ENCODE measurements at places on chromosomes 5 and 9.
A peak's percentile ranks its signal among the peaks of the same experiment; 100 is the strongest.

GRCh38 chr5:98308960-98309359 is 464.5 kb upstream of the RGMB start:
- DNase-seq, result no peak

- DNase-seq, result no peak
Observed at GRCh38 chr5:109611505-109611904, 78.2 kb upstream of the MAN2A1 start.

DNA sequence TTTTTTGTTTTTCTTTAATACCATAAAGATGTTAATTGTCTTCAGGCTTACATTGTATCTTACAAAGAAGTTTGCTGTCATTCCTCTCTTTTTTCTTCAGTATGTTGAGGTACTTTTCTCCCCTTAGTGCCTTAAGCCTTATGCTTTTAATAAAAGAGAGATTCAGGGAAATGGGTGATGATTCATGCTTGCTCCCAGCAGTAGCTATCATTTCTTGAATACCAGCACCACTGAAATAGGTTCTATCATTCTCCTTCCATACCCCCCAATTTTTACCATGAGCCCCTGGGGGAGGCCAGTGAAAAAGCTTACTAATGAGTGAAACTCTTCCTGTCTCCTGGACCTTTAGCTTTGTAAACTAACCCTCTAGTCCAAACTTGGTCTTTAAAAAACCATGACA is 165.0 kb downstream of the FBXL7 start:
- no peak for DNase-seq

DNA sequence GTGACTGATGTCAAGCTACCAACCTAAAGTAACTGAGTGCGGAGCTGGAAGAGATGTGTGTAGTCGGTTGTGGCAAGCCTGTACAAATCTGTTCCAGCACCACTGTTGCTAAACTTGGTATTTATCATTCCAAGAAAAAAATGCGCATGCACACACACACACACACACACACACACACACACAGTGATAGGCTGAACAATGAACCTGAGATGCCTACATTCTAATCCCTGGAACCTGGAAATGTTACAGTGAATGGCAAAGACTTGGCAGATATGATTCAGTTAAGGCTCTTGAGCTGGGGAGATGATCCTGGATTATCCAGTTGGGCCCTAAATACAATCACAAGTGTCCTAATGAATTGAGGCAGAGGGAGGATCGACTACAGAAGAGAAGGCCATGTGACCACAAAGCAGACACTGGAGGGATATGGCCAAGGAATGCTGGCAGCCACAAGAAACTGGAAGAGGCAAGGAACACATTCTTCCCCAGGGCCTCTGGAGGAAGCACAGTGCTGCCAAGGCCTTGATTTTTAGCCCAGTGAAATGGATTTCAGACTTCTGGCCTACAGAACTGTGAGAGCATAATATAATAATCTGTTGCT is 49.7 kb upstream of the LHFPL2 start:
- no peak for DNase-seq

- DNase-seq, result no peak
Observed at GRCh38 chr5:138649316-138649720, 74.1 kb upstream of the HSPA9 start.

GRCh38 chr5:178651046-178651810 is 24.4 kb upstream of the CLK4 start:
- no peak for DNase-seq

- no peak for DNase-seq
Observed at GRCh38 chr9:33651125-33651524, 127.1 kb downstream of the ANKRD18B start.

GRCh38 chr9:114155263-114155994 is at the start of gene COL27A1:
Gene COL27A1, plus strand, starts transcription at chr9:114155537. Its CDS starts 414 bp downstream, at chr9:114155951.
- peak; percentile 98 for DNase-seq

- DNase-seq, result no peak
Observed at GRCh38 chr9:111414406-111414805, 69.8 kb downstream of the ECPAS start.

DNA sequence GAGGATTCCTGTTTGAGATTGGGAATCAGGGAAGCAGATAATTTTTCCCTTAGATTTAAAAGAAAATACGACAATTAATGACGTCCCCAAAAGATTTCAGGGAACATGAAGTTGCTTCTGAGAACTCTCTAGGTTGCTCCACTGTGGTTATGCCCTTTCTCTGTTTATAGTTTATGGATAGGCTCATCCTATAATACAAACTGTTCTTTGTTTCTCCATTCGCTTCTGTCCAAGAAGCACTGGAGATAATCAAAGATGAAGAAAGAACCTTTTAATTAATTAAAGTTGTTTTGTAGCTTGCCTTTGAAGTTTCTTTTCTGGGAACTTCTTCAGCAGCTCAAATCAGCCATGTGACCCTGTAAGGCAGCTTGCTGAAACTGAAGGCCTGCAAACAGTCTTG is 87.5 kb downstream of the CHSY3 start:
- DNase-seq, result no peak

DNA sequence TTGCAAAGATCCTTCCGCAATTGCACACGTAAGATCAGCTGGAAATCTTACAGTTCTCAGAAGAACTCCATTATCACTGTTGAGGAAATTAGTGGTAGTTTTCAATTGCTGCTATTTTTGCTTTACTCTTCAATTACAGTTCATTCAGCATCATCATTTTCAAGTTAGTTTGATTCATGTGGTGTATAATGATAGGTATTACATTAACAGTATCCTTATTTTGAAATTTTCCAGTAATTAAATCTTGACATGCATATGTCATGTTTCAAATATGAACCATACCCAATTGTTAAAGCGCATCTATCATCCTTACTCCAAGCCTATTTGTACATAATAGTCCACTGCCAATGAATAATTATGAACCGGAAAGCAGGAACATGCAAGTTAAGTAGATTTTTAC is 60.3 kb downstream of the NR6A1 start:
- DNase-seq, result no peak

GRCh38 chr9:125966959-125967711 is 220.0 kb downstream of the PBX3 start:
- DNase-seq, result no peak

GRCh38 chr9:21585756-21586752 is 103.9 kb upstream of the IFNE start:
- DNase-seq, result no peak

DNA sequence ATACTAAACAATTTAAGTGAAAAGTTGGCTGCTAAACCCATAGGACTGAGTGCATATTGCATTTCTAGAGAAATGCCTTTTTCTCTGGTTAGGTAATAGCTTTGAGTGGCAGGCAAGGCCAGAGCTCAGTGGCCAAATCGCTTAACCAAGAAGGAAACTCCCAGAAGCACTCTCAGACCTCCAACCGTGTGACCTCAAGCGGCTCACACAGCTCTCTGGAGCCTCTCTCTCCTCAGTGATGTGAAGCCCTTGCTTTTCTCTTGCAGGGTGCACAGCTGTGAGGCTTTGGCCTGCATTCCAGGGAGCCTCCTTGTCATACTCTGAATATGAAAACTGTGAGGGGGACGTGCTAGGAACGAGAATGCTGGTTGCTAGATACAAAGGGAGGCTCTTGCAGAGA is 106.7 kb downstream of the INSYN2B start:
- no peak for DNase-seq

DNA sequence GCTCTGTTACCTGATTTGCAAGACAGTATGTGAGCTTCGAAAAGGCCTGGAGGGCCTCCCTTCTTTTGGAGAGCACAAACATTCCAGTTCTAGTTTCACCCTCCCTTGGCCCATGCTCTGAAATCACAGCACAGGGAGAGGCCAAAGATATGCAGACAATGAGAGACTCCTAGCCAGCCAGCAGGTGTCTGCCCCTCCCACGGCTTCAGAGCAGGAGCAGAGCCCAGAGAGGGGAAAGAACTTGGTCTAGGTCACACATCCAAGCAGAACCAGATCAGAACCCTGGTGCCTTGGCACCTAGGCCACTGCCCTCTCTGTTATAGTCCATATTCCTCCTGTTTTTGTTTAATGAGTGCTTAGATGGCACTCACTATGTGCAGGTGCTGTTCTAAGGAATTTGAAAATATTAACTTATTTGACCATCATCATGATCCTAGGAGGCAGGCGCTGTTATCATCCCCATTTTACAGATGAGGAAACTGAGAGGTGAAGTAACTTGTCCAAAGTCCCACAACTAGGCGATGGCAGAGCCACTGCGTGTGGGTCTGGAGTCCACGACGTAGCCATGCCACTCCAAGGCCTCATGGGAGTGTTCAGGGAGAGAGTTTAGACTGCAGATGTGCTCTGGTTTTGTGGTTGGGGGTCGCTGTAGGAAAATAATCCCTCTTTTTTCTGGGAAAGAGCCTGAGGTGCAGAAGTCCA is 27.2 kb downstream of the TMOD1 start:
- no peak for DNase-seq

GRCh38 chr5:79847561-79847960 is 143.5 kb downstream of the MTX3 start:
- no peak for DNase-seq

DNA sequence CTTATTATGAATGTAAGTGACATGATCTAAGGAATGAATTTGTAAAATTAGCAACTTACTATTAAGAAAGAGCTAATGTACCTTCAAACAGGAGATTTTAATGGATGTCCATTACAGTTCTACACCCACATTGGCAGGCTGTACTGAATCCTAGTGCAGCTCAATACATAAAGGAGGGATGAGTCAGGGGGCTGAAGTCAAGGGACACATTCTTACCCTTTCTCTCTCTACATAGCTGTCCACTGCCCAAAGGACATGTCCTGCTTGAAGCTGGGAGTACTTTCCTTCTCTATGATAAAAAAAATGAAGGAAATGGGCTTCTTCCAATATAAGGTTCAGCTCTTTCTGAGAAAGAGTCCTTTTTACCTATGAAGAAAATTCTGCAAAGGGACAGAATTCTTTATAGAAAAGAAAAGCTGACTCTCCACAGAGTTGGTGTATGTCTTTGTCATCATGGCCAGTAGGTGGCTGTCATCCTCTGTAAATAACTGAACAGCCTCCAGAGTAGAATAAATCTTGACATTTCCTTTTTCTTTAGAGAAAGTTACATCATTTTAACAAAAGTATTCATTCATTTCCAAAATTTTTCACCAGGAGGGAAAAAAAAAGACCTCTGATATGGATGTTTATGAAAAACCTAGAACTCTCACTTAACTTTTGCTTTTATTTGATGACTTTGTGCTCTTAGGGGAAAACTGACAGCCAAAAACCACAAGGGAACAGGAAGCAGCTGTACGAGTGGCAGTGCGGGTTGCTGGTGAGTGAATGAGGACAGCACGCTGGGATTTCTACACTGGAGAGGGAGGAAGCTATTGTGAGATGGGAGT is 13.1 kb upstream of the IFNA14 start:
- no peak for DNase-seq

GRCh38 chr5:145396888-145397287 is 438.3 kb downstream of the PRELID2 start:
- DNase-seq, result no peak

Measured in mesothelial cell of epicardium (in vitro differentiated cells).